T-cell (primary cell): ENCODE measurements at places on chromosomes 6 and 20.

DNA sequence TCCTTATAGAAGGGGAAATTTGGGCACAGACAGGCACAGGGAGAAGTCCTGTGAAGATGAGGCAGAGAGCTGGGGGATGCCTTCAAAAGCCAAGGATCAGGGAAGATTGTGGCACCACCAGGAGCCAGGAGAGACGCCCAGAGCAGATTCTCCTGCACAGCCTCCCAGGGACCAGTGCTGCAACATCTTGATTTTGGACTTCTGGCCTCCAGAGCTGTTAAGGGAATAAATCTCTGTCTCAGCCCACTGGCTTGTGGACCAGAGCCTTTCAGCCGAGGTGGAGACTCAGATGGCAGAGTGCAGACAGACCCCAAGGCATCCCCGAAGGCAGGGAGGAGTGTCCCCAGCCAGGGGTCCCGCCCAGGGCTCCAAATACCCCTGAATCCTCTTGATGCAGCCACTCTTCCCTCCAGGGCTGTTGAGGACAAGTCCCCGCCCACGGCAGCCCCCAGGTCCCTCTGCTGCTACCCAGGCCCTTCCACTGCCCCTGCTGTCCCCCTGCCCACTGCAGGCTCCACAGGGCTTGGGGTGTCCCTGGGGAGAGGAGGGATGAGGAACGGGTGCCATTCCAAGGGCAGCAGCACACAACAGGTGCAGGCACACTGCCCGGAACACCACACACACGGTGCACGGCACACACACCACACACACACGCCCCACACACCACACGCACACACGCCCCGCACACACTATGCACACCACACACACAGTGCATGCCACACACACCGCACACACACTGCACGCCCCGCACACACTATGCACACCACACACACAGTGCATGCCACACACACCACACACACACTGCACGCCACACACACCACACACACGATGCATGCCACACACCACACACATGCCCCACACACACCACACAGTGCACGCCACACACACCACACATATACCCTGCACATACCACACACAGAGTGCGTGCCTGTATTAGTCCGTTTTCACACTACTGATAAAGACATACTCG lies 311.4 kb downstream of the TAF4 start:
- no peak for DNase-seq
- H3K36me3 ChIP-seq: no peaks in the 10 kb centered on the region
- H3K4me3 ChIP-seq: no peak overlapping the region
- peaks cover 2% of the 10 kb centered on the region for H3K27me3 ChIP-seq
- no peaks in the 10 kb centered on the region for H3K4me1 ChIP-seq
- H3K27ac ChIP-seq: no peak overlapping the region

GRCh38 chr6:153047386-153047785 lies 44.9 kb upstream of the MTRF1L start:
- no peak overlapping the region for H3K4me3 ChIP-seq
- no peaks in the 10 kb centered on the region for H3K36me3 ChIP-seq
- no peaks in the 10 kb centered on the region for H3K4me1 ChIP-seq

- no peak overlapping the region for H3K27ac ChIP-seq
- no peaks in the 10 kb centered on the region for H3K36me3 ChIP-seq
- H3K4me1 ChIP-seq: no peaks in the 10 kb centered on the region
- peaks cover under 1% of the 10 kb centered on the region for H3K27me3 ChIP-seq
- no peak for DNase-seq
Observed at GRCh38 chr20:10329387-10330005, 104.5 kb downstream of the MKKS start.

DNA sequence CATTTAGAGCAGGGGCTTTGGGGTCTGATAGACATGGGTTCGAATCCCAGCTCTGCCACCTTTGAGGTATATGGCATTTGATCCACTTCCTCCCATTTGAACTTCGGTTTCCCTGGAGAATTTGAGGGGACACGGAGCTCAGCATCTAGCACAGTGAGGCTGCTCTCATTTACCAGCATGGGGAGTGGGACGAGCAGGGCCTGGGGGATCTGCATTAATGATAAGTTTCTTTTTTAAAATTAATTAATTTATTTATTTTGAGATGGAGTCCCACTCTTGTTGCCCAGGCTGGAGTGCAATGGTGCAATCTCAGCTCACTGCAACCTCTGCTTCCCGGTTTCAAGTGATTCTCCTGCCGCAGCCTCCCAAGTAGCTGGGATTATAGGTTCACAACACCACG lies 52.6 kb downstream of the VSTM2L start:
- H3K27ac ChIP-seq: no peak overlapping the region
- H3K4me1 ChIP-seq: no peaks in the 10 kb centered on the region
- DNase-seq: no peak

DNA sequence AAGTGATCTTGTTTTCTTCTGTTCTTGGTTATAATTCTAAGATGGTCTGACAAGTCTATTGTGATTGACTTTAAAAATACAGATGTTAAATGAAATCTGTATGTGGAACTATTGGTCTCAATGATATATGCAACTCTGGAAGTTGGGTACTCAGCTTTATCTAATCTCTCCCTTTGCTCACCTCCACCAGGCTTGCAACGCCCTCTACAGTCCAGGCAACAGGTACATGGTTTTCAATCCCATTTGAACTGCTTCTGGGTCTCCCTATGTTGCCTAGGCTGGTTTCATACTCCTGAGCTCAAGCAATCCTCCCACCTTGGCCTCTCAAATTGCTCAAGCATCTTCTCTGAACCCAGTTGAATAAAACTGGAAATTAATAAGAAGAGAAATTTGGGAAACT lies 25.6 kb upstream of the HLA-DQB1 start:
- H3K36me3 ChIP-seq: no peaks in the 10 kb centered on the region
- H3K27ac ChIP-seq: no peak overlapping the region
- peak; percentile 63 for DNase-seq
- no peak overlapping the region for H3K4me3 ChIP-seq
